ENCODE measurements at places on chromosomes 4 and X.

DNA sequence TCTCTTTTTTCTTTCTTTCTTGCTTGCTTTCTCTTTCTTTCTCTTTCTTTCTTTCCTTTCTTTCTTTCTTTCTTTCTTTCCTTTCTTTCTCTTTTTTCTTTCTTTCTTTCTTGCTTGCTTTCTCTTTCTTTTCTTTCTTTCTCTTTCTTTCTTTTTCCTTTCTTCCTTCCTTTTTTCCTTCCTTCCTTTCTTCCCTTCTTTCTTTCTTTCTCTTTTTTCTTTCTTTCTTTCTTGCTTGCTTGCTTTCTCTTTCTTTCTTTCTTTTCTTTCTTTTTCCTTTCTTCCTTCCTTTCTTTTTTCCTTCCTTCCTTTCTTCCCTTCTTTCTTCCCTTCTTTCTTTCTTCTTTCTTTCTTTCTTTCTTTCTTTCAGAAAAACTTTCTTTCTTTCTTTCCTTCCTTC lies 108.1 kb upstream of the SHOX start:
- no peak for DNase-seq

DNA sequence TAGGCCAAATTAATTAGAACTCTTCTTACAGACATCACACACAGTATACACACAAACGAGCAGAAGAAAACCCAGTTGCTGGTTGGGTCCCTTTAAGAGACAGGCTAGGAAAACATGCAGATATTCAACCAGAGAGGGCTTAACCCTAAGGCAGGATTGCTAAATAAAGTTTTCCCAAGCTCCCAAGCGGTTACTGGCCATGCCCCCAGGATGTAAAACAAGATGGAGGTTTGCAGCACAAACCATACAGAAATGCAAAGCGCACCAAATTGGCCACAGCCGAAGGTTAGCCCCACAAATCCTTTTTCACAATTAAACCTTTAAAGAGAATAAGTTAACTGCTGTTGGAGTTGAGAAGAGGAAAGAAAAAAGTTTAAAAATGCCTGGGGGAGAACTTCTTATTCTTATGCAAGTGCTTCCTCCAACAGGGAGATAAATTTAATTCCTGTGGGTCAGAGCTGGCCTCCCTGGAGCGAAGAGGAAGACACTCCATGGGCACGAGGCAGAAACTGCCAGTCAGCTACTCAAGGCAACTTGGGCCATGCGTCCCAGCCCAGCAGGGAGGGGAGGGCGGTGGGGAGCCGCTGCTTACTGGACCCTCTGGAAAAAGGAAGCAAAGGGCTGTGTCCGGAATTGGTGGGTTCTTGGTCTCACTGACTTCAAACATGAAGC lies 167.6 kb upstream of the ARSJ start:
- DNase-seq = no peak

DNA sequence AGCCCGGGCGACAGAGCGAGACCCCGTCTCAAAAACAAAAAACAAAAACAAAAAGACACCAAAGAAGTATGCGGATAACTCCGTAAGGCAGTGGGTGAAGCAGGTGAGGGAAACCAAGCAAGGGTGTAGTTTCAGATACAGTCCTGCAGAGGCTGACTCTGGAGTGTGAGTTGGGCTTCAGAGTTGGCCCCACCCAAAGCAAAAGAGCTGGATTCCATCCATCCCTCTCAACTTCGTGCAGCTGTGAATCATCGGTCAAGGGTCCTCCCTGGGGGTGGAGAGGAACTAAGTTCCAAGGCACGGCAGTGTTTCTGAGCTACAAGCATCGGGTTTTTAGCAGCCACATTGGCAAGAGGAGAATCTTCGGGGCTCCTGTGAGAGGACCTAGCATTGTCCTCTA lies 43.9 kb upstream of the FAM9A start:
- no peak for DNase-seq

- DNase-seq = no peak
Measured at GRCh38 chrX:136759968-136760367, 20.8 kb downstream of the ARHGEF6 start.

GRCh38 chr4:7892212-7893019 lies 47.2 kb downstream of the AFAP1 start:
- DNase-seq = no peak

- DNase-seq = no peak
Measured at GRCh38 chr4:167031534-167032156, 202.6 kb downstream of the SPOCK3 start.

- no peak for DNase-seq
Measured at GRCh38 chr4:90996813-90997212, 869.6 kb downstream of the CCSER1 start.

- DNase-seq = no peak
Measured at GRCh38 chr4:36316607-36317006, 35.2 kb downstream of the DTHD1 start.

- no peak for DNase-seq
Measured at GRCh38 chrX:135477576-135477975, 42.9 kb upstream of the INTS6L start.

- no peak for DNase-seq
Measured at GRCh38 chrX:31872007-31872406, 800.2 kb upstream of the FTHL17 start.

GRCh38 chr4:84502333-84502954 lies 3.4 kb upstream of the NKX6-1 start:
- DNase-seq = no peak

- DNase-seq = no peak
Measured at GRCh38 chr4:25552580-25553271, 102.9 kb upstream of the SLC34A2 start.

DNA sequence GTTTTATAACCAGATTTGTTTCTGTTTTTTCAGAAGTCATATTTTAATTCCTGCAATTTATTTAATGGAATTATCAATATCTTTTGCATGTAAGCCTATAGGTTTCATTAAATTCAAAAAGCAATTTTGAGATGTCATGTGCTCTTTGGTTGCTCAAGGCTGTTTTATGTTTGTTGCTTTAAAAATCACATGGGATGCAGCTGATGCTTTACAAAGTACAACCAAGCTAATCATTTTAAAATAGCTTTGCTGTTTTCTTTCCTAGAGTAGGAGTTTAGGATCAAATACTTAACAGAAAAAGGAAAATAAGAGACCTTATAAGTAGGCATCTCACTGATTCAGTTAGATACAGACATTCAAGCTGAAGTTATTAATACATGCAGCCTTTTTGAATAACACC lies 11.3 kb downstream of the CPEB2 start:
- no peak for DNase-seq

GRCh38 chr4:86926435-86927086 lies 8.2 kb upstream of the AFF1 start:
- no peak for DNase-seq

- DNase-seq = no peak
Measured at GRCh38 chr4:176303938-176304337, 15.8 kb upstream of the SPCS3 start.

DNA sequence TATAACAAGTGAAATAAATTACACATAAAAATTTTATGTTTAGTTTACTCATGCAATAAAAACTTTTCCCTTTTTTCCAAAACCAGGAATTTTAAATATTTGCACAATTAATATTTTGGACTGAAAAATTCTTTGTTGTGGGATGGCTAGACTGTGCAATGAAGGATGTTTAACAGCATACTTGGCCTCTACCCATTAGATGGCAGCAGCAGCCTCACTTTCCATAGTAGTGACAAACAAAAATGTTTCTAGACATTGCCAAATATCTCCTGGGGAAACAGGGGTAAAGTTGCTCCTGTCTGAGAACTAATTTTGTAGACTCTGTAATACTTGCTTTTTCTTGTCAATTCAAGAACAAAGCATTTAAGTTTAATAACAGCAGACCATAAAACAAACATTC lies 49.8 kb downstream of the SCLT1 start:
- no peak for DNase-seq

- DNase-seq = no peak
Measured at GRCh38 chrX:104854188-104854587, 288.2 kb downstream of the IL1RAPL2 start.

- DNase-seq = no peak
Measured at GRCh38 chrX:49627086-49627777, 28.4 kb downstream of the GAGE1 start.

- no peak for DNase-seq
Measured at GRCh38 chrX:122055460-122055859, 1008.0 kb downstream of the GLUD2 start.

DNA sequence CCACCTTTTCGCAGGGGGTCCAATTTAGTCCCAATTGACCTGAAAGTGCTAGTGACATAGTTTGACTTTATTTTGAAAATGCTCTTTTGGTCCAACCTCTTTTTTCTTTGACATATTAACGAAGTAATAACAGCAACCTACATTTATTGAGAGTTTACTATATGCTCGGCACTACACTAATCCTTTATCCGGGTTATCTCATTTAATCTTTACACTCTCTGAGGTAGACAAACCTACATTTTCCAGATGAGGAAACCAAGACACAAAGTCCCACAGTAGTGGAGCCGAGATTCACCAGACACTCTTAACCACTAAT lies 307 bp upstream of the ATRX start:
- no peak for DNase-seq

DNA sequence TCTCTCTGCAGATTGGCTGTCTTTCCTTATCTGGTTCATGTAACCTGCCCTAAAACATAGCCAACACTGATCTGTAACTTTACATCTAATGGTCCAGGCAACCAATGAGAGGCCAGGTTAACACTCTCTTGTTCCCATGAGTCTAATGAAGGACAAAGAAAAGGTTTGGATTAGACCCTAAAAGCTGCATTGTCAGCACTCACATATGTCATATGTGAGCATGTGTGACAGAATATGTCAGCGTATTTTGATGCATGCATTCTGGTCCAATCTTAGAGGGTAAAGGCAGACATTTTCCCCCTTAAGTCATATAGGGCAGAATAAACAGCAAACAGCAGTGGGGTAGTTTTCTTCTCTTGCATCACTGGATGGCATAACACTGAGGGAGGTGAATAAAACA lies 3.7 kb downstream of the NDST3 start:
- no peak for DNase-seq

- no peak for DNase-seq
Measured at GRCh38 chr4:52951016-52951415, 88.9 kb downstream of the RASL11B start.

DNA sequence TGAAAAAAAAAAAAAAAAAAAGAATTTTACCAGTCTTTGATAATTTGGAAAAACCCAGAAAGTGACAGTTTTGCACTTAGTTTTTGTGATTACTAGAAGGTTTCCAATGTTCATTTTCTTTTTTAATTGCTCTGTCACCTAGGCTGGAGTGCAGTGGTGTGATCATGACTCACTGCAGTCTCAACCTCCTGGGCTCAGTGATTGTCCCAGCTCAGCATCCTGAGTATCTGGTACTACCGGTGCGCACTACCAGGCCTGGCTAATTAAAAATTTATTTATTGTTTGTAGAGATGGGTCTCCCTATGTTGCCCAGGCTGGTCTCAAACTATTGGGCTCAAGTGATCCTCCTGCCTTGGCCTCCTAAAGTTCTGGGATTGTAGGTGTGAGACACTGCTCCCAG lies 3.3 kb downstream of the NUDT9 start:
- no peak for DNase-seq

DNA sequence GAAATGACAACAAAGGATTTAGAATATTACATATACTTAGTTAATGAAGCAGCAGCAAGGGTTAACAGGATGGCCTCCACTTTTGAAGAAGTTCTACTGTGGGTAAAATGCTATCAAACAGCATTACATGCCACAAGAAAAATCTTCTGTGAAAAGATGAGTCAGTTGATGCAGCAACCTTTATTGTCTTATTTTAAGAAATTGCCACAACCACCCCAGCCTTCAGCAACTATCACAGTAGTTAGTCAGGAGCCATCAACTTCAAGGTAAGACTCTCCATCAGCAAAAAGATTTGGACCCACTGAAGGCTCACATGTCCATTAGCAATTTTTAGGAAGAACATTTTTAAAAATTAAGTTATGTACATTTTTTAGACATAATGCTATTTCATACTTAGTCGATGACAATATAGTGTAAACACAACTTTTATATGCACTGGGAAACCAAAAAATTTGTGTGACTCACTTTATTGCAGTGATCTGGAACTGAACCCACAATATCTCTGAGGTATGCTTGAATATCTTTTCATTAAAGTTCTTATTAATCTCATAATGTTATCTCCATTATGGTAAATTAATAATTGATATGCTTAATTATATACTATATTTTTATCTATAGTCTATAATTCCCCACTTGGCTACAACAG lies 81.2 kb downstream of the SPCS3 start:
- no peak for DNase-seq

GRCh38 chr4:88101165-88101564 lies 57.3 kb downstream of the ABCG2 start:
- no peak for DNase-seq

DNA sequence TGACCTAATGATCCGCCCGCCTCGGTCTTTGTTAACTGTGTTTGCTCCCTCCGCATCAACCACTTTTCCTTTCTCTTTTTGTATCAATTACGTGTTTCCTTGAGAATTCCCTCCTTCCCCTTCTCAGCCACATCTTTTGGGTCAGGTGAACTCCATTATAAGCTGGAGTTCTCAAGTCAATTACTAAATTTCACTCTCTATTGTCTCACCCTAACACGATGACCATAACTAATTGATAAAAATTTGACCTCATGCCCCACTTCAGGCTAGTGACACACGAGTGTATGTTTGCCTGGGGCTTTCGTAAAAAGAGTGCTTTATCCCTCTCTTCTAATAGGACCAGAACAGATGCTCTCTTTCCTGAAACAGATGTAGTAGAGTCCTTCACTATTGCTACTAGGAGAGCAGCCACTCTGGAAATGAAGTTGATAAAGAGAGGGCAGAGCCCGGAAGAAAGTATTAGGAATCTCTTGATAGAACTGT lies 403.6 kb upstream of the ANXA10 start:
- no peak for DNase-seq

GRCh38 chrX:107454302-107454701 lies 4.8 kb downstream of the FRMPD3 start:
- no peak for DNase-seq

DNA sequence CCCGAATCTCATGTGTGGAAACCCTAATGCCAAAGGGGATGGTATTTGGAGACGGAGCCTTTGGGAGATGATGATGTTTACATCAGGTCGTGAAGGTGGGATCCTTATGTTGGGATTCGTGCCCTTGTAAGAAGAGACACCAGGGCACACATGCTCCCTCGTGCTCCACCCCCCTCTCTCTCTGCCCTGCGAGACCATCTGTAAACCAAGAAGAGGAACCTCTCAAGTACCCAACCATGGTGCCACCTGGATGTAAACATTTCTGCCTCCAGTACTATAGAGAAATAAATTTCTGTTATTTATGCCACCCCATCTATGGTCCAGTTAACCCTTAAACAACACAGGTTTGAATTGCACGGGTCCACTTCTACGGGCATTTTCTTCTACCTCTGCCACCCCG lies 179.4 kb downstream of the DHRSX start:
- no peak for DNase-seq

- no peak for DNase-seq
Measured at GRCh38 chrX:78957768-78958130, 12.6 kb downstream of the P2RY10 start.

- no peak for DNase-seq
Measured at GRCh38 chr4:4341861-4342650, 44.8 kb upstream of the NSG1 start.

DNA sequence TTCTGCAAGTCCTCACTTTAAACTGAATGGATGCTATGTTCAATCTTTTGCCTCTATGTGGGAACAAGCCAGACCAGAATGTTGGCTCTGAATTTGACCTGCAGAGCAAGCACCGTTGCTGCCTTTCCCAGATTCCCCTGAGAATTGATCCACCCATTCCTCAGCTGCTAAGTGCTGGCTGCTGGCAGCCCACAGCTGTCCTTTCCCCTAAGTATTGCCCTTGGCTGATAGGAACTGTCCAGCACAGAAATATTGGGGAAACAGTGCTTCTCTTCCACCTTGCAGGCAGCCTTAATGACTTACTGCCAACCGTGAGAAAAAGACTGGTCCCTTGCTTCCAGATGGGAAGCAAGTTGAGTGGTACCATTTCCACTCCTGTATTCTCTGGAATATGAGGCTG lies 475.9 kb downstream of the PDHA2 start:
- no peak for DNase-seq

Data from NCI-H1436 treated with DMSO at 0.1 percent for 48 hours (cell line).